ENCODE measurements at places on chromosomes 6 and 20.

DNA sequence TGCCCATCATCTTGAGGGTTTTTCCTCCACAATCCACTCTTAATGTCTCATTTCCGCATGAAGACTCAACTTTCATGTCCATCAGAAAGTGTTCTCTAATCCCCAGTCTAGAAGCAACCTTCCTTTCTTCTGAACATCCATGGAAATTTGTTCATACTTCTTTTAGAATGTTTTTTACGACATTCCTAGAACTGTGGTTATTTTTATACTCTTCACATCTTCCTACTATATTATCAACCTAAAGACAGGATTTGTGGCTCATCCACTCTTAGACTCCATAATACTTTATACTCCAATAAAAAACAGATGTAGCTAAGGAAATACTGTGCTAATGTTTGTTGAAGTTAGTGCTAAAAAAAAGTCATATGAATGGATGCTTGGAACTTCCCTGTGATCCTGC is 1.4 kb upstream of the CAP2 start:
- DNase-seq: no peak

DNA sequence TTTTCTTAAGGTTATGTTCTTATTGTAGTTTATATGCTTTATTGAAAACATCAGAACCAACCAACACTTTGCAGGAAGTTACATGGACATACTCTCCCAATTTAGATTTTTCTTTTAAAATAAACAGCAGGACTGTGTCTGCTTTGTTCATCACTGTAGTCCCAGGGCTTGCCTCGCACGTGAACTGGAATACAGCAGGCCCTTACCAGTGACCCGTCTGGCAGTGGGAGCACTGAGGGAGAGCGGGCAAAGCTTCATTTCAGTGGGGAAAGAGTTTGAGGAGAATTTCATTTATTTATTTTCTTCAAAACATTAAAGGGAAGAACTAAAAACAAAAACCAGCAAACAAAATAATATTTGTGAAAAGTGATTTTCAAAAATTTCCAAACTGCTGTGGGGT is 230.8 kb downstream of the PAX1 start:
- DNase-seq: no peak

DNA sequence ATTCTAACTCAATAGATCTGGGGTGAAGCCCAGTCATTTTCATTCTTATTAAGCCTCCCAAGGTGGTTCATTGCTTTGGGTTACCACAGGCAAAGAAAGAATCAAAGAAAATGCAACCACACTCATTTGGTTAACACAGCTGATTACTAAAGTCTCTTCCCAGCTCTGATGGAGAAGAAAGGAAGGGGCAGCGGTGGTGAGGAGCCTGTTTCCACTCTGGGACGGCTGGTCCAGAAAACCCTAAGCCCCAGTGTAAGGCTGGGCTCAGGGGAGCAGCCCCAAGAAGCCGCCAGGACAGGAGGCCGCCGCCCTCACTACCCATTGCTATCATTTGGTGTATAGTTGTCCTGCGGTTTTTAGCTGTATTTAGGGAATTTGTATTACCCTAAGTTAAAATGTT is 226.9 kb downstream of the CD83 start:
- DNase-seq: no peak

DNA sequence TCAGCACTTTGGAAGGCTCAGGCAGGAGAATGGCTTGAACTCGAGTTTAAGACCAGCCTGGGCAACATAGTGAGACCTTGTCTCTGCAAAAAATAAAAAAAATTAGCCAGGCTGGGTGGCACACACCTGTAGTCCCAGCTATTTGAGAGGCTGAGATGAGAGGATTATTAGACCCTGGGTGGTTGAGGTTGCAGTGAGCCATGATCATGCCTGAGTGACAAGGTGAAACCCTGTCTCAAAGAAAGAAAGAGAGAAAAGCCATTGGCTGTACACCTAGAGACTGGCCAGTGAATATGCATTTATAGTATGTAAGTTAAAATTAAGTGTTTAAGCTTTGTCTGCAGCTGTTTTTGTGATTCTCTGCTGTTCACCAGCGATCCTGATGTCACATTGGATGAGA is 6.1 kb downstream of the RBCK1 start:
- DNase-seq: no peak

GRCh38 chr6:30834646-30835045 is 49.7 kb upstream of the DDR1 start:
- no peak for DNase-seq

- DNase-seq: no peak
Measured at GRCh38 chr20:62485062-62485700, 9.4 kb upstream of the GATA5 start.

DNA sequence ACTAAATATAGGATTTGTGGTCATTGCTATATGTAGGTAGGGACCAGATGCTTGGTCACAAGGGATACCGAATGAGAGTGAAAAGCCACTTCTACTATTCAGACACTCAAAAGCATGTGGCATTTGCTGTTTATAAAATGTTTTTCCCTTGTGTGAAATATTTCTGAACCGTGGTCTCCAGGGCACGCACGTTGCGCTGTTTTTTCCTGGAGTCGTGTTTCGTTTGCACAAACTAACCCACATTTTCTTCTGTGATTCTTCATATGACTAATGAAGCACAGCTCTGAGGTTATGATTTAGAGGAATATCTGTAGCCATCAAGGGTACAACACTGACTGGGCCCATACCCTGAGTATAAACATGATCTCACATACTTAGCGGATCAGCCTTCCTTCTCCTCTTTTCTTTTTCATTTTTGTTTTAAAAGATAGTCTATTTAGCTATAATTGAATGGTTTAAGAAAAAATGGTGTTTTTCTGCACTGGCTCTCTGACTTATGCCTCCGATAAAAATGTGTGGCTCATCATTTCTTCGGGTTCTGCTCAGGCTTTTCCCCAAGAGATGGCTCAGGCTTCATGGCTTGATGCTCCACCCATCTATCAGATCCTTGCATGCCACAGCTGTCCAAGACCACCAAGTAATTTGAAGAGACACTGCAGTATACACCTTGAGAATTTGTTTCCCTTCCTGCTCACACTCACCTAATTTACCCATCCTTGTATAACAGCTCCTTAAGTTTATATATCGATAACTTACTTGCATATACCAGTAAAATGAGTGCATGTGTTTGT is 59.9 kb upstream of the HBS1L start:
- no peak for DNase-seq

- no peak for DNase-seq
Measured at GRCh38 chr6:10962673-10963072, 75.8 kb downstream of the SYCP2L start.

DNA sequence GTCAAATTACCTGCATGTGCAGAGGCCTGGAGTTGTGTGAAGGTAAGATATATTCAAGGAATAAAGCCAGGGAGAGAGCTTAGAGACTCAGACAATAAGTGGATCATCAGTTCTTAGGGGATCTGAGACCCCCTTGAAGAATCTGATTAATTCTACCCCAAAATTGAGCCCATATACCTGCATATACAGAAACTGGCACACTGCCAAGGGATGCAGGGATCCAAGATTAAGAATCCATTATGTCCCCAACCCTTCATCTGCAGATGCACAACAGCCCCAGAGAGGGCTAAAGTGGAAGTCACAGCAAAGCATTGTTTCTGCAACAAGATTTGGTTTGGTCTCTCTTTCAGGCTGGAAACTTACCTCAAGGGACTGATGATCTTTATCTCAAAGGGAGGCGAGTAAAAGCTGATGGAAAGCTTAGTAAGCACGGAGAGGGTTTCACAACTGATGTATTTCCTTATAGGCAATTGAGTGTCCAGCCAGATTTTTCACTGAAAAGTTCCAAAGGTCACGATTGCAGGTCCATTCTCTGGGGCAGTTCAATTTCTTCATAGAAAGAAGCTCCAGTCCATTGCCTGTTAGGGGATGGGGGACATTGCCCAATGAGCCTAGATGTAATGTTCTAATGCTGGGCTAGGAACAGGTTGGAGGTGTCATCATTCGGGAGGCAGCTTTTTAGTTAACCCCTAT is 20.9 kb upstream of the STK35 start:
- DNase-seq: no peak

GRCh38 chr6:137973201-137973600 is 106.1 kb downstream of the TNFAIP3 start:
- no peak for DNase-seq

DNA sequence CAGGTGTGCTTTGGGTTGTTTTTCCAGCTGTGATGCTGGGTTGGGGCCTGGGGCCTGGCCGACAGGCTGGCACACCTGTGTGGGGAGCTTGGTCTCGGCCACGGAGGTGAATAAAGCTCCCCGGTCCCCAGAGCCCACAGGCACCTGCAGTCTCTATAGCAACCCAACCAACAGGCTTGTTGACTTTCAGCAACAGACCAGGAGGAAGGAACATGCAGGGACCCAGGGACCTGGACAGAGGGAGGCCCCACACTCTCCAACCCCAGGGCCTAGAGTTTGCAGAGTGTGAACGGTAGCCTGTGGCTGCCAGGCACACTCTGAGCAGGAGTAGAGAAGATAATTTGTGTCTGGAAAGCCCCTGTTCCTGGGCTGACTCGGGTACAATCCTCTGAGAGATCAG is 14.6 kb upstream of the SYNJ2 start:
- DNase-seq: no peak

- no peak for DNase-seq
Measured at GRCh38 chr6:71289039-71289801, 609 bp downstream of the OGFRL1 start.

- peak; percentile 77 for DNase-seq
Measured at GRCh38 chr6:1075444-1075843, 236.5 kb upstream of the FOXQ1 start.

DNA sequence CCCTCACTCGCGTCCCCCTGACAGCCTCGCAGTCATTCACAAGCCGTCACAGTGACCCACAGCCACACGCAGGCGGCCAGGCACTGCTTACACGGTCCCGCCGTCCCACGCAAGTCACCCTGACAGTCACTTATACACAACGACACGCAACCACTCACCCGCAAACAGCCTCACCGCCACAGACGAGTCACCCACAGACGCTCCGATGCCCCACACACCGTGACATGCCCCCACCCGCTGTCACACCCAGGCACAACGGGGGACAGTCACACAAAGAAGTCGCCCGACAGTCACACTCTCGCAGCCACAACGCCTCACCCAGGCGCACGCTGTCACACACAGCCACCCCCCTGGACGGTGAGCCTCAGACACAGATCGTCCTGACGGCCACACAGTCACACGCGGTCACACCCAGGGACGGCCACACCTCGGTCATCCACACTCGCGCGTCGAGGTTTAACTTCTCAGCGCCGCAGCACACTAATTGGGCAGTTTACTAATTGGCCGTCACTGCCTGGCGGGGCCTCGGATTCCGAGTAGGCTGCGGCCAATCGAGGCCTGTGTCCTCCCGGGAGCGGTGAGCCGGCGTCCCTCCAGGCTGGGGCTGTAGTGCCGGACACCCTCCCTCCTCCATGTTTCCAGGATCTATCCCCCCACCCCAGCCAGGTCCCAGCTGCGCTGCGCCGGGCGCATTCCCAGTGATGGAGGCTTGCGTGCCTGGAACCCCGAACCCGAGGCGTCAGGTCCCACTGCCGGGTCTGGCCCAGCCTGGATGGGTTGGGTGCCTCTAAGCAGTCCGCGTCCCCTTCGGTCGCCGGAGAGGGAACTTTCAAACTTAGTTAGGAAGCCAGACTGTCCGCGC is 790 bp downstream of the TOX2 start:
- DNase-seq: no peak

GRCh38 chr20:834151-834746 is 734 bp downstream of the FAM110A start:
- no peak for DNase-seq
